ENCODE measurements at places on chromosomes 16 and 17.

DNA sequence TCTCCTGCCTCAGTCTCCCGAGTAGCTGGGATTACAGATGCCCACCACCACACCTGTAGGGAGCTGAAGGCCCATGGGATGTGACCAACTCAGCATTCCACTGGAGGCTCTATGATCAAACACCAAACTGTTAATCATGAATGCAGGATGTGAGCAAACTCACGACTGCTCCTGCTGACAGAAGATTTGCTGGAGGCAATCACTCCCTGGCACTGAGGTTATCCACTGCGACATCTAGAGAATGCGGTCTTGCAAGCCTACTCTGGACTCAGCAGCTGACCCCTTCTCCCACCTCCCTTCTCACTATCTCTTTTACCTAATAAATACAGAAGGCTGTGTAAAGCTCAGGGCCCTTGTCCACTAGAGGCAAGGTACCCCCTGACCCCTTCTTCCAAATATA is 4.9 kb downstream of the TEX14 start:
- no peak for DNase-seq

DNA sequence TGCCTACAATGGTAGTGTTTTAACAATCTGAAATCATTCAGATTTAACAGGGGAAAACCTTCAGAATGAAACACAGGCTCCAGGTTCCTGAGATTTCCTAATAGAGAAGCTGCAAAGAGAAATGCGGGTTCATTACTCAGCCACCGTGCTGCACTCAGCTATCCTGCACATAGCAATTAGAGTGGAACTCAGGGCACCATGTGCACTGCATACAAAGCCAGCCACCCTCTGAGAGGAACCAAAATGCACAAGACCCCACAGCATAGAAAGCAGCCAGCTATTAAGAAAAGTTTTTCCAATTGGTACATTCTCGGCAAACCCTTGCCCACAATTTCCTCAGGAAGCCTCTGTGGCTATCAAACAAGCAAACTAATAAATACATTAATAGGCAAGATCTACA is 37.4 kb downstream of the TOM1L2 start:
- DNase-seq = no peak

DNA sequence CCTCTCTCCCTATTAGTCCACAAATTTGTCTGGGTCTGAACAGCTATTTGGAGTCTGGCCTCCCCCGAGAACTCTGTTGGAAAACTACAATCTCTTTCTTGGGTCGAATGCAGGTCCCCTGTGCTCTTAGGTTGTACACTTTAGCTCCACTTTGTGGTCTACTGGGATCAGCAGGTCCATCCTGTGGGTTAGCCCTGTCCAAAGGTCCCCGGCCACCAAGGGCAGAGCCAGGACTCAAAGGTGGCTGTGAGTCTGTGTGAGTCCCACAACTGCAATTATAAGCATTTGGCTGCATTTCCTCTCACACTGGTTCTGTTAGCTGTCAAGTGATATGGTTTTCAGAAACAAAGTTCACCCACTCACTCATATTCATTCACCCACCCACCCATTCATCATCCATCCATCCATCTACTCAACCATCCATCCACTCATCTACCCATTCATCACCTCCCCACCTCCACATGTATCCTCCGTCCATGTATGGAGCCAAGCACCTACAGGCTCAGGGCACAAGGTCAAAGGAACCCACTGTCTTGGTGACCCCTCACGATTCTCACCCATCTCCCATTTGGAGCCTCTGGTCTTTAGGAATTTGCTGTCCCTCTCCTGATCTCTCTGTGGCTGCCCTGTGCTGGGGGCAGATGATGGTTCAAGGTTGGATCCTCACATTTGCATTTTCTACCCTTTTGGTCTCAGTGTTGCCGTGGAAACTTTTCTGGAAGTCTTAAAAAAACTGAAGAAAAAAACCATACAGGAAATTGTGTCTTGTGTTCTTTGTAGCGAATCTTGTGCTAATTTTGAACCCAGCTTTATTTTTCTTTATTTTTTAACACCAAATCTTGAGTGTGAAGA is 45.8 kb downstream of the IRF8 start:
- DNase-seq = no peak

DNA sequence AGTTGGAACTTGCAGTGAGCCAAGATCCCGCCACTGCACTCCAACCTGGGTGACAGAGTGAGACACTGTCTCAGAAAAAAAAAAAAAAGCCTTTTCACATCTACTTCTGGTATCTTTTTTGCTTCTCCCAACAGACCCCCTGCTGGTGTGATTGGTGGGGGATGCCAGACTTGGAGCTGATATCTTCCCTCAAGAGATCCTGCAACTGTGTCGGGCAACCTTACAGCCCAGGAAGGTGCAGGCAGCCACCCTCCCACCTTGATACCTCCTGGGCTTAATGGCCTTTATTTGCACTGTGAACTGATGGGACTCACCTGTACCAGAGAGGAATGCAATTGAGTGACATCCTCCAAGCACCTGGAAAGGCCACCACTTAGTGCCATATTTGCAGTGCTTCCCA is 142.3 kb downstream of the RGS9 start:
- DNase-seq = no peak

- DNase-seq = no peak
These were observed 22.5 kb upstream of the MYO15B start for GRCh38 chr17:75565066-75565465.

DNA sequence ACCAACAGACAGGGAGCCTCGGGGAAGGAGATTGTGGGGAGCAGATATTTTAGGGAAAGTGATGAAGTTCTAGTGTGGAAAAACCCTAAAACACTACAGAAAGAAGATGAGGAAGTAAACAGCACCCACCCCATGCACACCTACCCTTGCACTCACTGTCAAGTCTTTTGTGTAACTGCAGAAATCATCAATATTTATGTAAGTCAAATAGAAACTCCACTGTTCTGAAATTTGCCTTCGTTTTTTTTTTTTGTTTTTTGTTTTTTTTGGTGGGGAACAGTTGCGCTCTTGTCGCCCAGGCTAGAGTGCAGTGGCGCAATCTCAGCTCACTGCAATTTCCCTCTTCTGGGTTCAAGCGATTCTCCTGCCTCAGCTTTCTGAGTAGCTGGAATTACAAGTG is 273.4 kb downstream of the CPPED1 start:
- no peak for DNase-seq

DNA sequence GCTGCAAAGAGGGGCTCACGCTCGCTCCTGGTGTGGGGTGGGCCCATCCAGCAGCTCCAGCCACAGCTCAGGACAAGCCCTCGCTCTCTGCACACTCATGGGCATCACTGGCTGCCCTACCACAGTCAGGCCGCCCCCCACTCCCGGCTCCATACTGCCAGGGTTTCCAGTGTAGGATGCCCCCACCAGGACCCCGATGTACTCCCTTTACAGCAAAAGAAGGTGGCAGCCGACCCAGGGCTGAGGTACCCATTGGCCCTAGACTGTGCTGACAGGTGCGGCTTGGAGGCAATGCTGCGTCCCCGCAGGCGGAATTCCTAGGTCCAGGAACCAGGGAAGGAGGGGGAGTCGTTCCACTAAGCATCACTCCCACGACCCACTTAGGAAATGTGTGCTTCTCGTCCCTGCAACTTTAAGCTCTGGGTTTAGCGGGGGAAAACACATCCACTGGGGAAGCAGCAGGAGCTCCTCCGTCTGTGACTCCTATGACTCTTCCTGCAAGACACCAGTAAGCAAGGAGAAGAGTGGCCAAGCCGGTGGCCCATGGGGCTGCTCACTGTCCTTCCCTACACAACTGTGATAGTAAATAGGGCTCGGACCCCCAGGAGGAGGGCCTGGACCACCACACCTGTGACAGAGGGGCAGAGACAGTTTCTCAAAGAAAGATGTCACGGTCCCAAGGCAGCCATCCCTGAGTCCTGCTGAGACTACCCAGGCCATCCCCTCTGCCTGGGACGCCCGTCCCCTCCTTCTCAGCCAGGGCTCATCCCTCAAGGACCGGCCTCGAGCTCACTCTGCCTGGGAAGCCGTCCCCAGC is 13.1 kb downstream of the CORO7 start:
- DNase-seq = no peak

- DNase-seq = no peak
These were observed 274.9 kb downstream of the HAPSTR1 start for GRCh38 chr16:9366048-9366969.

- no peak for DNase-seq
These were observed 9.5 kb downstream of the AMFR start for GRCh38 chr16:56415875-56416274.

DNA sequence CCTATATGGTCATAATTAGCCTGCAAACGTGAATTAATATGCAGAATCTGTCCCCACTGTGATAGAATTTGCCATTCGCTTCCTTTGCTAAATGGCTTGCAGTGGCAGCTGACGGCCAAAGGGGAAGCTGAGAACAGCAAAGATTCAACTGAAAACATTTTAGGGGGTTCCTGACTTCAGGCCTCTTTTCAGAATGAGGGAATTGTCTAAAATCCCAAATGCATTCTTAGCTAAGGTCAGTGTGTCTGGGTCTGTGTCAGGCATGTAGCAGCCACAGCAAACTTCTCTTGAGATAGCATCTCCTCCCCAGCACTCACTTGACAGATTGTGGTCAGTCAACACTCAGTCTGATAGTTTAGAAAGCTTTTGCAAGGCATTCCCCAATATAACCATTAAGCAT is 701.1 kb downstream of the WWOX start:
- DNase-seq = no peak

DNA sequence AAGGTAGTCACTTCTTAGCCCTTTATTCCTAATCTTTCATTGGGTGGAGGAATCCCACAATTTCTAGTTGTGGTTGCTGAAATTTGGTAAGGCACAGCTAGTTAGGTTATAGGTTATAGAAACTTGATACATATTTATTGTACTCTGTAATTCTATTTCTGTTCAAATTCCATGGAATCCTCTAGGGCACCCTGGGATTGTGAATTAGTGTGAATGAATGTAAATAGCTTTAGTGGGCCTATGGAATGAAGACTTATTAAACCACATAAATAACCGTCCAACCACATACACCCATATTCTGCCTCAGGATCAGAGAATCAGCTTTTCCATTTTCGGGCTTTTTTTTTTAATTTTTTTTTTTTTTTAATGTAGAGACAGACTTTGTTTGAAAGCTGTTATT is 9.2 kb downstream of the TANC2 start:
- no peak for DNase-seq

DNA sequence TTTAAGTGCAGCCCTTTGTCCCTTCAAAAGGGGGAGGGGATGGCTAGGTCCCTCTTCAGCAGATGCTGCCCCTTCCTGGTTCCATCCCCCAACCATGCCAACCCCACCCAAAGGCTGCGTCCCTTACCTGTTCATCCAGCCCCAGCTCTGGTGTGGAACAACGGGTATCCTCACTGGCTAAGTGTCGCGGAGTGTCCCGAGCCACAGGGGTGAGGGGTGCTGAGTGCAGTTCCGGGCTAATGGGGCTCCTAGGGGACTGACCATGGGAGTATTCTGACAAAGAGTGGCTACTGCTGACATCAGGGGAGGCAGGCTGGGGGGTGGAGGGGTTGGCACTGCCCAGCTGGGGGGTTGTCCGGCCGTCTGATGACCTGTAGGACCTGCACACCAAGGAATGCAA is 32.9 kb downstream of the STH start:
- no peak for DNase-seq

GRCh38 chr16:81615833-81616232 is 163.3 kb upstream of the PLCG2 start:
- no peak for DNase-seq

GRCh38 chr17:77622647-77623046 is 335.9 kb upstream of the TNRC6C start:
- DNase-seq = no peak

GRCh38 chr16:63230421-63231040 is 1194.3 kb upstream of the CDH8 start:
- DNase-seq = no peak

DNA sequence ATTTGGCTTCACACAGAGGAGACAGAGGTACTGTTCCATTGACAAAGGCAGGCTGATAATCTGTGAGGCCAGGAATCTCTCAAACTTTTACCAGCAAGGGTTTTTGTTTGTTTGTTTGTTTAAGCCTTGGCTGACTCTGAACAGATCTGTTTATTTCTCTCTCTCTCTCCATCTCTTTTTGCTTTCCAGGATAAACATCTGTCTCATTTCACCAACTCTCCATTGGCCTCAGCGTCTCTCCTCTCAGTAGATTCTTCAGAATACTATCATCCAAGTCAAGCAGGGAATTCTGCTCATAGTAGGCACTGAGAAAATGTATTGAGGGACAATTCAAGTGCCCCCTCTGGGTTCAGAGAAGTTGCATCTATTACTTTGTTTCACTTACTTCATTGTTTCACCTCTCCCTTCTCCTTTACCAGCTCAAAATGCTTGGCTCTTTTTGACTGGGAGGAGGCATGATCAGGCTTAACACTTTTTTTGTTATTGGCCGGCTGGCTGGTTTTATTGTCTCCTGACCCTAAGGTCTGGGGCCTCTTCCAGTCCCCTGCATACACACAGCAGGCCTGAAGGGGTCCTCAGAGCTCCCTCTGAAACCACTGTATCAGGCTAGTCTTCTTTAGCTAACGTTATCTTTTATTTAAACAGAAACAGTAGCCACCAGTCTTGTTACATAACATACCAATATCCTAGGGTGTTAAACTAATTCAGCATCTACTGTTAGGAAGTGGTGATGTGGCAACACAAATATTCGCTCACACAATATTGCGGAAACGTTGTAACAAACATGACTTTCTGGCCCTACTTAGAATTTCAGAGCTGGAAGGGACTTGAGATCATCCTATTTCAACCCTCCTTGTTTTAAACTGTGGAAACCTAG is 2.0 kb upstream of the YPEL2 start:
- DNase-seq = peak; percentile 37

DNA sequence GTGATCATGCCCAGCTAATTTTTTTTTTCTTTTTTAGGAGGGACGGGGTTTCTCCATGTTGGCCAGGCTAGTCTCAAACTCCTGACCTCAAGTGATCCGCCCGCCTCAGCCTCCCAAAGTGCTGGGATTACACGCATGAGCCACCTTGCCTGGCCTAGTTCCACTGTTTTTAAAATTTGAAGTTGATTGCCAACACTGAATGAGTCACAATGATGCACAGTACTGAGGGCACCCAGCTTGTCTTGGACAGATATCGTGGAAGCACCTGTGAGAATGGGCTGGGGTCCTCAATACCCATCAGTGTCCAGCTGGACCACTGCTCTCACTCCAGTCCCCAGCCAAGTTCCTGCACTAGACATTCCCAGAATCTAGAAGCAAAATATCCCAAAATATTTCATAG is 2.5 kb downstream of the KNOP1 start:
- DNase-seq = no peak

GRCh38 chr17:41392278-41392677 is 5.1 kb downstream of the KRT31 start:
- no peak for DNase-seq

- no peak for DNase-seq
These were observed 22.6 kb upstream of the CBFA2T3 start for GRCh38 chr16:88999457-89000206.

GRCh38 chr16:75225092-75225491 is 6.3 kb downstream of the CTRB1 start:
- DNase-seq = no peak

- DNase-seq = no peak
These were observed 23.5 kb downstream of the PLCD3 start for GRCh38 chr17:45108595-45109521.

GRCh38 chr16:70582280-70582978 is 58.8 kb downstream of the SF3B3 start:
- no peak for DNase-seq

- DNase-seq = no peak
These were observed 9.0 kb upstream of the NGFR start for GRCh38 chr17:49486012-49486641.
